Anterior cingulate cortex (tissue), 58 donors: ENCODE measurements at places on chromosomes 6 and 20.
A peak's percentile ranks its signal among the peaks of the same experiment; 100 is the strongest.

DNA sequence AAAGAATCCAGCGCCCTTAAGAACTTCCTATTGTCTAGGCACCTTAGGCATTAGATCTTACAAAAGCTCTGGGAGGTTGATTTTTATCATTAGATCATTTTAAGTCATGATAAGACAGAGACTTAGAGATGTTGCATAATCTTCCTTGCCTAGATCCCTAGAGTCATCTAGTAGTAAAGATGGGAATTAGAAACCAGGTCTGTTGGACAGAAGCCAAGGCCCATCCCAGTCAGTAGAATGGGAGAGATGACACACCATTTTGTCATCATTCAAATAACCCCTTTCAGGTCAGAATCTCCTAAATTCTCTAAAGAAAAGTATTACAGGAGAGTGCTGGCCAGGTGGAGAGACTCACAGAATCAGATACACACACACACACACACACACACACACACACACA, 579.1 kb downstream of the BMP2 start:
- no peak for DNase-seq

- no peak for DNase-seq
These were observed 82.5 kb upstream of the ARID1B start for GRCh38 chr6:156694679-156695078.

- DNase-seq, result no peak
These were observed 93.6 kb downstream of the SNAP91 start for GRCh38 chr6:83615025-83615999.

- DNase-seq, result no peak
These were observed 152.0 kb downstream of the TASP1 start for GRCh38 chr20:13486694-13487093.

DNA sequence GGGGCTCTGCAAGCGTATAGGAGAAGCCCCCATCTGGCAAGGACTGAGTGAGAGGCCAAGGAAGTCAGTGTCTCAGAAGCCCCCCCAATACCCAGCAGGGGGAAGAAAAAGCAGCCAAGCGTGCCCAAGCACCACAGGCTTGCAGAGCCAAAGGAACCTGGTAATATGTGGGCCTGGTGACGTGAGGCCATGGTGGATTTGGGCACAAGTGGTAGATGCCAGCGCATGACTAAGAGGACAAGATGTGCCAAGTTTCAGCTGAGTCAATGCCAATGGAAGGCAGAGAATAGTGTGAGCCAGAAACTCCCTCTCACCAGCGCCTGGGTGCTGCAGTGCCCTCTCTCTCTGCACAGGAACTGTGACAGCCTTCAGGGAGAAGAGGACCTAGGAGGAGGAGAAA, 110.0 kb downstream of the QRSL1 start:
- DNase-seq, result peak; percentile 50

DNA sequence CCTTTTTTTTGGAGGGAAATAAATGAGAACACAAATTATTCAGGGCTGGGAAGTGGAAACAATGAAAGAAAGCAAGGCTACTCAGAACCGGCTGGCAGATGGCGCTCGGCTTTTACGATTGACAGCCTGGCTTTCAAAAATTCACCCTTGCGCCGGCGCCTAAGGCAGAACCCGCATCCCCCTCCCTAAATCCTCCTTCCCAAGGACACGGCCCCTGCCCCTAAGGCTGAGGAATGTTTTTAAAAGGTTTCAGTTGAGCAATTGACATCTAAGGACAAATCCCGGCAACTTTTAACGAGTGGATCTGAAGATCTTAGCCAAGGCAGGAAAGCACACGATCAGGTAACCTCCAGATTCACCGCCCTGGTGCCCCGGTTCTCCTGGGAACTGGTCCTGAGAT, 16.3 kb downstream of the GNAS start:
- DNase-seq, result no peak

DNA sequence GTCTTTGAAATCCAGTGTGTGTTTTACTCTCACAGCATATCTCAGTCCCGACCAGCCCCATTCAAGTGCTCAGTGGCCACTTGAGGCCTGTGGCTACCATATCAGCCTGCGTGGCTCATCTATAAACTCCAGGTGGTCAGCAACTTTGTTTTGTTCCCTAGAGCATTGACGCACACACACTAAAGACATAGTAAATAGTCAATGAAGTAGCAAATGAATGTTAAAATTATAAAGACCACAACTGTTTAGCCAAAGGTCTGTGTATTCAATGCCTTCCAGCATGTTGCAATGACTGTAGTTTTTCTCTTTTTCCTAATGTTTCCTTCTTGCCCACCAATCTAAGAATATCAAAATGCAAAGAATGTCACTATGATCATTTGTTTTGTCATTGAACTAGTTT, 238.2 kb upstream of the ZNF217 start:
- DNase-seq, result no peak

- no peak for DNase-seq
These were observed at the start of gene GID8 for GRCh38 chr20:62938105-62938888. Gene GID8 (plus strand): TSS chr20:62938147. CDS start chr20:62941503, 3,356 bp downstream.

GRCh38 chr6:33419580-33420490, at the start of gene SYNGAP1:
Gene SYNGAP1 (plus strand): TSS chr6:33420065. CDS start chr6:33420265, 200 bp downstream.
- peak; percentile 55 for DNase-seq

DNA sequence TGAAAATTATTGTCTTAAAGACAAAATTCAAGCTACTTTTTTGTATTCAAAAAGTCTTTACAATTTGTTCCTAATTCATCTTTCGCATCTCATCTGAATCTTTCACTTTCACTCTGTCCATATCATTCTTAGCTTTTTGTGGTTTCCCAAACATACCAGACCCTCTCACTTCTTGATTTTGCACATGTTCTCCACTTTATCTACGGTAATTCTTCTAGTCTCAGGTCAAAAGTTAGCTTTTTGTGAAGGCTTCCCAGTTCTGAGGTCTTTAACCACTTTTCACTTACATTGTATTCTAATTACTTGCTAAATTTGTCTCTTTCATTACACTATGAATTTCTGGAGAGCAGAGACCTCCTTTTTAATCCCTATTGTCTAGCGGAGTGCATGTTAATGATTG, 34.6 kb upstream of the EPHA7 start:
- no peak for DNase-seq

GRCh38 chr6:157990321-157991066, 8.8 kb downstream of the SYNJ2 start:
- no peak for DNase-seq

DNA sequence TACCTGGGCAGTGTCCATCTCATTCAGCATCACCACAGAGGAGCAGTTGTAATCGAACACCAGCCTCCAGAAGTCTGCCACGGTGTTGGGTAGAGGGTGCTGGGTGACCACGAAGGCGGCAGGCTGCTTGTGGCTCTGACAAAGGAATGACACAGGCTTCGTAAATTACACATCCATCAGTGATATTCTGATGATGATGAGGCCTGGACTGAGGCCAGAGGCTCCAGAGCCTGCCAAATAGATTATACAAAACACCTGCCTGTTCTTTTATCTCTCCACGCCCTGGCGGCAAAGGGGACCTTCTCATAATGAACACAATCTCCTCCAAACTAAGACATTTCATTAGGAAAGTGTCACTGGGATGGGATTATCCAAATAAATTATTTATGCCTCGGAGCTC, 480.2 kb upstream of the CHD6 start:
- no peak for DNase-seq

DNA sequence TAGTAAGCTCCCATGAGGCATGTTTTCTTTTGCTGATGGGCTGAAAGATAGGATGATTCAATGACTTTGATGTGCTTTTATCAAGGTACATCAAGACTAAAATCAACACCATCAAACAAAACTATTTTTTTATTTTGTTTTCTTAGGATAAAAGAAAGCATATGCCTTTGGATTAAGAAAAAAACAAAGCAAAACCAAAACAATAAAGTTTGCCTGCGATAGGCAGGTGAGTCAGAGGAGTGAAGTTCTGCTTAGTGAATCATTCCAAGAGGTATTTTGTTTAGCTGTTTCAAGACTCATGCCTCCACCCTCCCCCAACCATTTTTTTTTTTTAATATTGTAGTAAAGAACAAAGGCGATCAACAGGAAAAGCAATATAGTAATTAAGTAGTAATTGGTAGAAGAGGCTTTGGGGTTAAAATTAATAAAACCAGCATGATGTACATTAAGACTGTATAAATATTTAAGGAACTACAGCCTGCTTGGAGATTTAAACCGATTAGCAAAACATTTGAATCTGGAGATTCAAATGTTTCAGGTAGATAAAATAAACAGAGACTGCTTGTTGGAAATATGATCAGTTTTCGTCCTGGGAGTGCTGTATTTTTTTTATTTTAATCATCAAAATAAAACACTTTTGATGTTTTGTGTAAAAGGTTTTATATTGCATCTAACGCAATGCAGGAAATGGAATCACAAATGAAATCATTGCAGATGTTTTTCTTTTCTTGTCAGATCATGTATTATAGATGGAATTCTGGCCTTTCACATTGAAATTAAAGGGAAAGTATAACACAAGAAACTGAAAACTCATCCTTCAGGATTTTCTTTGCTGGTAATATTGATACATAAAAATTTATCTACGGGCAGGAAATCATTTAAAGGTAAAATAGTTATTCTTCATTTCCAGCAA, 482.3 kb upstream of the MANEA start:
- DNase-seq, result no peak

DNA sequence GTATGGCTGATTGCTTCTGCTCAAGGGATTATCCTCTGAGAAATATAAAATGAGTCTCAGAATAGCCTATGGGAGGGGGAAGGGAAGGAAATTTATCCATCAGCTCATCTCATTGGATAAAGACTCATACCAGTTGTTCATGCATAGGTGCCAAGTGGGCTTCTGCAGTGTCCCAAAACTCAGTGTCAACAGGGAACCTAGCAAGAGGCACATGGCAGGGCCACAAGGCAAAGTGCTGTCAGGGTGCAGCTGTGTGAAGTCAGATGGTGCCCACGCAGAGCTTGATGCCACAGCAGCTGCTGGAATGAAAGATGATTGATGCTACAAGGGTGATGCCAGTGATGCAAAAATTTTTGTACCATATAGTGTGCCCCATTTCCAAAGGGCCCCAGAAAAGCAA, 3.2 kb upstream of the CHD6 start:
- no peak for DNase-seq

DNA sequence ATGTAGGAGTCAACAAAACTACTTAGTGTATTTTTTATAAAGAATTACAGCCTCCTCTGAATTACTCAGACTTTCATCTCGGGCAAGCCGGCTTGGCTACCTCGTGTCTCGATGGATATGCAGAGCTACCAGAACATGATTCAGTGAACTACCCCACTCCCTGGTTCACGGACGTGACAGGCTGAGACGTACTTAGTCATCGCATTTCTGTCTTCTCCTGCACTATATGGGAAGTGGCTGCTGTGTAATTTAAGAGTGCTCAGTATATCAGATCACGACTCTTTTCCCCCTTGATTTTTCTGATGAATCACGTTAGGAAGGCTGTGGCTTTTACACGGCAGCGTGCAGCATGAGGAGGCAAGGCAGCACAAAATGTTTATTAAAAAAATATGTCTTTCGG, 302.7 kb upstream of the ZFP64 start:
- no peak for DNase-seq

GRCh38 chr6:91447530-91448254, 860.8 kb upstream of the MAP3K7 start:
- no peak for DNase-seq

GRCh38 chr20:1456300-1456699, 10.3 kb downstream of the NSFL1C start:
- no peak for DNase-seq

- DNase-seq, result no peak
These were observed 19.4 kb upstream of the TRAF3IP2 start for GRCh38 chr6:111625099-111625416.

GRCh38 chr6:24690593-24690992, 23.7 kb downstream of the ACOT13 start:
- DNase-seq, result no peak

DNA sequence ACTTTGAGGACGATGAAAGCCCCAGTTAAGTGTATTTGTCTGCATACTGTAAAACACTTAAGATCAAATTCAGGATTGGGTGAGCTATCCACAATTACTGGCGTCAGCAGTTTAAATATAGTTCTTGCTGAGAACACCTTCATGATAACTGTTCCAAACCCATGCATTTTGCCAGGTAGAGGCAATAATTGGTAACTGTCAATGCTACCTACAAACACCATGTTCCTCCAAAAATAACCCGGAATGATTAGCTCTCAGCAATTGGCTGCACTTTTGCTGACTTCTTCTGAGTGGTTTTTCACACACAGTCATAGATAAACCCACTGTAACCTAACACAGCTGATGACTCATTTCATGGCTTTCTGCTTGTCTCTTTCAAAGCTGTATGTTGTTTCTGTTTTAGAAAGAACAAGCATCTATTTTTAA, 1358.6 kb upstream of the GJE1 start:
- no peak for DNase-seq

- DNase-seq, result no peak
These were observed 672 bp upstream of the UBE2V1 start for GRCh38 chr20:50113420-50114224.

DNA sequence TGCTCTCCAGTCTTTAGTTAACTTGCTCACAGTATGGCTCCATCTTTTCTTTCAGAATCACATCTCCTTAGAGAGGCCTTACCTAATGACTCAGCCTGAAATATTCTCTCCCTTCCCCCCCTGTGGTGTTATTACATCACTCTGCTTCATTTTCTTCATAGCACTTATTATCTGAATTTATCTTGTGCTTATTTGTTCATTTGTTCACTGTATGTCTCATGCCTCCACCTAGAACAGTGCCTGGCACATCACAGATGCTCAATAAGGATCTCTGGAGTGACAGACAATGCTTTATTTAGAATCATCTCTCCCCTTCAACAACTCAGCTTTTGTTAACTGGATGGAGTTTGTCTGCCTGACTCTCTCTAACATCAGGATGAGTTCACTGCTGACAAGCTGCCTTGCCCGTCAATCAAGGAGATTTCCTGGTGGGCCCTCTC, 96.6 kb upstream of the MAN1A1 start:
- no peak for DNase-seq

GRCh38 chr6:43956478-43956877, 170.8 kb downstream of the MRPL14 start:
- DNase-seq, result no peak

DNA sequence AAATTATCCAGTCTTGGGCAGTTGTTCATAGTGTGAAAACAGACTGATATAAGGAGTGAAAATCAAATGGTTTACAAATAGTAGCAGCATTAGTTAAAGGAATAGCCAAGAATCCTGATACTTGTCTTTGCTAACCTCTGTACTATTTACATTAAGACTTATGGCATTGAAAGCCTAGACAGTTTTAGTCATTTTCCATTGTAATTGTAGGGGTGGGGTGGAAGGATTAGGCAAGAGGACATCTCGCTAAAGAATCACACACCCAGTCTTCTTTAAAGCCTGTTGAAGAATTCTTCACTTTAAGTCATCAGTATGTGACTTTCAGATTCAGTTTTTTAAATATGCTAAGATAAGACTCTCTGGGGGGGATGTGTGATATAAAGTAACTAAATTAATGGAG, 207.5 kb upstream of the PHACTR1 start:
- no peak for DNase-seq

DNA sequence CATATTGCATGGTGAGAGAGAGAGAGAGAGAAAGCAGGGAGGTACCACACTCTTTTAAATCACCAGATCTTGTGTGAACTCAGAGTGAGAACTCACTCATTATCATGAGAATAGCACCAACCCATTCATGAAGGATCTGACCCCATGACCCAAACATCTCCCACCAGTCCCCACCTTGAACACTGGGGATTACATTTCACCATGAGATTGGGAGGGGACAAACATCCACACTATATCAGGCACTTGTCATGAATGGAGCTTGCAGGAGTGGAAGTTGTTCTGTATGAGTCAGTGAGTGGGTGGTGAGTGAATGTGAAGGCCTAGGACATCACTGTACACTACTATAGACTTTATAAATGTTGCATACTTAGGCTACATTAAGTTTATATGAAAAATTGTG, 47.7 kb upstream of the RNF182 start:
- DNase-seq, result no peak
